Breast epithelium (tissue), 4 donors: ENCODE measurements at places on chromosomes 6 and 20.

- DNase-seq: no peak
Measured at GRCh38 chr6:170444811-170445211, 108.3 kb downstream of the PSMB1 start.

DNA sequence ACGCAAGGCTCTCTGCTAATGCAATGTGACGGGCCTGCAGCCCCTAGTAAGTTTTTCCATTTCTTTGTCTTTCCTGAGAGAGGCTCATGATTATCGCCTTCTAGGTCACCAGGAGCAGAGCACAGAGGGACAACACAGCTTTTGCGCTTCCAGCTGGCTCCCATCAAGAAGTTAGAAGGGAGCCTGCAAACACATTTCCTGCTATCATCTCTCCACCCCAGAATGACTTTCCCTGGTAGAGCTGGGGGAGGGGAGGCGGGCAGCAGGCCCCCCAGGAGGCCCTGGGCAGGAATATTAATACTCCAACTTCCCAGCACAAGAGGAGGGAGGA is 35.7 kb upstream of the CCDC167 start:
- DNase-seq: no peak

DNA sequence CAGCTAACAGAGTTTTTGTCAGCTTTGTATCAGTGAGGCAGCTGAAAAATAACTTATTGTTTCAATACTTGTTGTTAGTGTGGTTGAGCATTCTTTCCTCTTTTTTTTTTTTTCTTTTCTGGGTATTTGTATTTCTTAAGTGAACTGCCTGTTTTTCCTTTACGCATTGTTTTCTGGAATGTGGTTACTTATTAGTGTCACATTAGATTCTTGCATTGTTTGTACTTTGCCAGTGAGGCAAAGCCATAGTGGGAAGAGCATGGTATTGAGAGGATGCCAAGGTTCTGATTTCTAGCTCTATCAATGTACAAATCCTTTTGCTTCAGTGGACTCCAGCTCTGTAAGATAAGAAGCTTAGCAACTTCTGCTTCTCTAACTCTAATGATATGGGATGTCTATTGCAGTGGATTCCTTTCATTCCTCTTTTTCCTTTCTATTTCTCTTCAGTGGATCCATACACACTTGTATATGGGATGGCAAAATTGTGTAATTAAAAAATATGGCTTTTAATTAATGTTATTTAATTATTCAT is 3.9 kb downstream of the CDKAL1 start:
- DNase-seq: no peak

DNA sequence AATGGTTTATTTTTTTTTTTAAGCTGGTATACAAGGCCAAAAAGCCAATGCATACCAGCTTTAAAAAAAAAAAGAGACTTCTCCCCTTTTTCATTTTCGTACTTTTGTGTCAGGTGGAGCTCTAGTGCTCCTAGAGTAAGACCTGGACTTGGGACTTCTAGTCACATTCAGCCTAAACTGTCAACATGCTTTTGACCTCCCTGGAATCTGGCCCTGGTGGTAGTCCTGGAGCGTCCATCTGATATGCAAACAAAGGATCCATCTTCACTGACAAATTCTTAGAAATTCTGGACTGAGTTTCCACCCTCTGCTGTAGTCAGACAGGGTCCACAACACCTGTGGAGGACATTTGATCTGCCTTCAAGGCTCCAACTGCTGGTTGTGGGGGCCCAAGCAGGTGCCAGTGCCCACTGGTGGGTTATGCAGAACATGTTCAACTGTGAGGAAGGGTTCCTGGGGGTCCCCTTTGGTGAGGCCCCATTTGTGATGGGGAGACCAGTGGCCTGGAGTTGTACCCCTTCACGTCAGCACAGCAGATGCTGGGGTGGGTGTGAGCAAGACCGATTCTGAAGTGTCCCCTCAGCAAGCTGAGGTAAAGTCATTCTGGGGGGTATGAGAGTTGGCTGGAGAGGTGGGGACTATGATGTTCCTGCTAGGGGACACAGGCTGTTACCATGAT is 12.6 kb upstream of the PCMTD2 start:
- DNase-seq: no peak

- DNase-seq: no peak
Measured at GRCh38 chr20:9082741-9083140, 13.9 kb downstream of the PLCB4 start.

GRCh38 chr6:6582131-6582530 is 6.4 kb upstream of the LY86 start:
- DNase-seq: no peak

DNA sequence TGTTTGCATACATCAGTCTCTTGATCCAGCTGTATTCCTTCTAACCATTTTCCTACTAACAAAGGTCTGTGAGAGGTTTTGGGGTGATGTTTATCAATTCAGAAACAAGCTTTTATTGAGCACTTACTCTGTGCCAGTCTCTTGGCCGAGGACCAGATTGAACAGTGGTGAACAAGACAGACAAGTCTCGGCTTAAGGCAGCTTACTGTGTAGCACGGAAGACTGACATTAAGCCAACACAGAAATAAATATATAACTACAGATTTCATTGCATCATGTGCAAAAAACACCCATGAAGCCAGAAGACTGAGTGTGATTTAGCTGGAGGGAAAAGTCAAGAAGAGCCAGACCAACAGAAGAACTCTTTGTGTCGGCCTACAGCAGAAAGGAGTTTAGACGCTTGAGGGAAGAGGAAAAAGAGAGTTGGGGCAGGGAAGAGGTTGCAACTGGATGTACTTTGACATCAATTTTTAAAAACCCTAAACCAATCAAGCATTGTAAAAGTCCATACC is 549.6 kb upstream of the CITED2 start:
- DNase-seq: no peak

- no peak for DNase-seq
Measured at GRCh38 chr20:61440548-61441055, 188.5 kb downstream of the CDH4 start.

GRCh38 chr6:63321821-63322220 is 2.0 kb upstream of the LGSN start:
- DNase-seq: no peak

DNA sequence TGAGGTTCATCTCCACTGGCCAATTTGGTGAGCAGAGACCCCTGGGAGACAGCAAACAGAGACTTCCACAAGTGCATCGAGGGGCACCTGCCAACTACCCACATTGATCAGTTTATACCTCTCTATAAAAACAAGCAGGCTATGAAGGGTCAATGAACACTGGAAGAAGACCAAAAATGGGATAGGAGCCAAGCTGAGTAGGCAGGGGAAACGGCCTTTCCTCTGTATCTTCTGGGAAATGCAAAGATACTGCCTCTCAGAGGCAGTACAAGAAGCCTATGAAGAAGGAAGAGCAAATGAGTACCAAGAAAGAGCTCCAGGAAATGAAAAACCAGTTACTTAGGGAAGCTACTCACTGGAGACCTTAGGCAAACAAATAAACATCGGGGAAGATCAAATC is 247.7 kb downstream of the GMDS start:
- no peak for DNase-seq

DNA sequence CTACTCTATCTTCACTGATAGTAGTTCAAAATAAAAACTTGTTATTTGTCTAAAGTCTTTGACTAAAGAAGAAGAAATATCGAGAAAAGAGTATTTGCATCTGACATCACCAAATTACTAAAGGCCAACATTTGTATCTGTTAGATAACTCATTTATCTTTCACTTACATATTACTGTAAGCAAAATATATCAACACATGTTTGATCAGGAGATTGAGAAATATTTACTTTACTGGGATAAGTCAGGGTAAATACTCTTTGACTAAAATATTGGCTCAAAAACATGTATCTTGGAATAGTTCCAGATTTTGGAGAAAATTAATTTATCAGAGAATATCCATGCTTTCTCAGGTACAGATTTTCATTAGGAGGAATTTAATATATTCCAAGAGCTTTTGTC is 306.0 kb downstream of the TENT5A start:
- DNase-seq: no peak

DNA sequence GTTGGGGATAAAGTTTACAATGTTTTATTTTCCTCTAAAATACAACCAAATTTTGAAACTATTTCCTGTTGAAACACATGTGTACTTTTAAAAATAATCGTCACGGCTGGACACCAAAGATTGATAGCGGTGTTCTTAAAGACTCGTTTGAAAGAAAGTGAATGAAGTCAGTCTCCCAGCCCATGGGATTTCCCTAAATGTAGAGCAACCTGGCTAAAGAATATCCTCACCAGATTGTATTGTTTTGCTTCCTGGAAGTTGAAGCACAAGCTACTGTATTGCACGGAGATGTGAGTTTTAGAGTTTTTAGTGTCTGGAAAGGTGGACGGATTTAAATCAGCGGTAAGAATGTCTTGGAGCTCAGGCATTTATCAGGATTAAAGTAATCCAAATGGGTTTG is 189.5 kb downstream of the THBS2 start:
- DNase-seq: no peak

DNA sequence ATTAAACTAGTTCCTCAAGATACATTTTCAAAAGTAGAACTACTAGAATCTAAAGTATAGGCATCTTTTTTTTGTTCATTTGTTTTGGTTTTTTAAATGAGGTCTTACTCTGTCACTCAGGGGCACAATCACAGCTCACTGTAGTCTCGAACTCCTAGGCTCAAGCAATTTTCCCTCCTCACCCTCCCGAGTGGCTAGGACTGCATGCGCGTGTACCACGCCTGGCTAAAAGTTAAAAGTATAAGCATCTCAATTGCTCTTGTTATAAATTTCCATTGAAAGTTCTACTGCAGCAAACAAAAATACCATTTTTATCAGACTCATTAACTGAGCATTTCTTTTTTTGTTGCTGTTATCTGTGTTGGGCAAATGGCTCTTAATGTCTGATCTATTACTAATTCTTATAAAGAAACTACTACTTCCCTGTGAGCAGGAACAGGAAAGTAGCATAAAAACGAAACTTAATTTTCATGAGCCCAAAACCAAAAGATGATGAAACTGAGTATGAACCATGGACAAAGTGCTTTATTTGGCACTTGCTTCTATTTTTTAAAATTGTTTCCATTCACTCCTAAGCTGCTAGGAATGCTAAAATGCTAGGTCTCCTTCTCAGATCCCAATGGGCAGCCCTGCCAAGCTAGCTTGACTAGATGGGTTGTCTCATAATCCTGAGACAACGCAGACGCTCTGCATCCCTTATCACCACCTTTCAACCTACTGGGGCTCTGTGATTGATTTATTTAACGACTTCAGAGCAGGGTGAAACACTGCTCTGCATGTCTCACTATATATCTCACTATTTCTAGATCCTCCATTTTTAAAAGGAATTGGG is 36.9 kb downstream of the TRPC4AP start:
- no peak for DNase-seq

- no peak for DNase-seq
Measured at GRCh38 chr6:161568885-161569456, 295.1 kb upstream of the AGPAT4 start.

- no peak for DNase-seq
Measured at GRCh38 chr6:122753688-122754056, 25.8 kb upstream of the FABP7 start.

DNA sequence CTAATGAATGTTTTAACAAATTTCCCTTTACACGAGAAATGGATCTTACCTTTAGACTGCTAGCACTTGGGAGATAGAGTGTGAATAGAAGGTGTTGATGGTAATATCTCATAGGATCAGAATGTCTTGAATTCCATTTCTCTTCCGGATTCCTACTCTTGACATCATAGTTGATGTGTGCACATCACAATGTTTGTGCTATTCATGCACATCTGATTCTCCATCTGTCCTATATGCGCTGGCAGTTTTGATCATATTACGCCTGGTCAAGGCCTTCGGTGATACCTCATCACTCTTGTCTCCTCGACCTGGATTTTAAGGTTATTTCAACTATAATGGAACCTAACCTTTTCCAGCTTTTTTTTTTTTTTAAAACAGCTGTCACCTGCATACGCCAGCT is 16.8 kb upstream of the ACAT2 start:
- no peak for DNase-seq

DNA sequence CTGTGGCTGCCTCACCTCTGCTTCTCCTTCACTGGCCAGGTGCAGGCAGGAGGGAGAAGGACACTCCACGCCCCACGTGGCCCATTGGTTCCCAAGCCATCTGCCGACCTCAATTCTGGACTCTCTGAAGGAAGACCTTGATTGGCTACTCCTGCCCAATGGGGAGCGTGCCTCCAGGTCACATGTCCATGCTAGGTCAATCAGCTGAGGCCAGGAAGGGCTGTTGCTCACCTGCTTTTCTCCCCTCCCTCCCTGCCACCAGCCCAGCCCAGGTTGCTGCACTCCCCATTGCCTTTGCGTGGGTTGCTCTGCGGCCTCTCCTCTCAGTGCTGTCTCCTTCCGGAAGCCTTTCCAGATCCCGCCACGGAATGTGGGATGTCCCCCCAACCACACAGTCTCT is 21.9 kb upstream of the CDH4 start:
- no peak for DNase-seq

- DNase-seq: no peak
Measured at GRCh38 chr20:42110301-42110700, 492.1 kb upstream of the CHD6 start.

DNA sequence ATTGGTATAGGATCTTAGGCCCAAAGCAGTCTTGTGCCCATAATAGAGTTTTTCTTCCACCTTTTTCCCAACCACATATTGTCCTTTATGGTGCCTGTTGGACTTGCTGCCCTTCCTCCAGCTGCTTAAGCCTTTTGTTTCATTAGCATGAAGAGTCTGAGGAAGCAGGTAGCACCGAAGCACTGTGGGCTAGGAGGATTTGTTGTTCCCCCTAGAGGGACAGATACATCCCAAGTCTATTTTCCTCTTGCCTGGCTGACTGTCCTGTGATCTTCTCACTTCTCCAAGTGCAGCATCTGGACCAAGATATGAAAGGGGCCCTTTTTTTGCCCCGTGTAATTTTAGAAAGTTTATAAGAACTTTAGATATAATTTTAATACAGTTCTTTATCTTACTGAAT is 50.7 kb upstream of the COL10A1 start:
- DNase-seq: no peak

- no peak for DNase-seq
Measured at GRCh38 chr6:71236926-71237434, 51.6 kb upstream of the OGFRL1 start.

GRCh38 chr20:44481719-44482416 is 6.2 kb downstream of the TTPAL start:
- no peak for DNase-seq

DNA sequence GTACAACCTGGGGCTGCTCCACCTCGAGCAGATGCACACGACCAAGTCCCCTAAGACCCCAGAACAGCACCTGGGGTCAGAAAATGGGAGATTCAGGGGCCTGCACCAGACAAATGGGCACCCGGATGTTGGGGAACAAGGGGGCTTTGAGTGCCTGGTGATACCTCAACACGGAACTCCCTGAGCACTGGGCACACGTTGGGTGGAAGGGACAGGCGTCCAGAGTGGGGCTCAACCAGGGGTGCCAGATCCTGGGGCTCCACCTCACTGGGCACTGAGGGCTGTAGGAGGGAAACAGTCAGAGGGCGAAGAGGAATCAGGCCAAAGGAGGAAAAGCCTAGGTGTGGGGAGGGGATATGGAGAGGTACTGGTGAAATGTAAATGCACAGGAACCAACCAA is 33.5 kb upstream of the SPAG4 start:
- DNase-seq: no peak

GRCh38 chr20:10536531-10536930 is 101.4 kb downstream of the SLX4IP start:
- peak; percentile 54 for DNase-seq

- no peak for DNase-seq
Measured at GRCh38 chr6:66198062-66198624, 491.1 kb upstream of the EYS start.
